ENCODE measurements at places on chromosomes 16 and 17.

- no peak for DNase-seq
Measured at GRCh38 chr16:88013766-88014251, 62.6 kb downstream of the BANP start.

DNA sequence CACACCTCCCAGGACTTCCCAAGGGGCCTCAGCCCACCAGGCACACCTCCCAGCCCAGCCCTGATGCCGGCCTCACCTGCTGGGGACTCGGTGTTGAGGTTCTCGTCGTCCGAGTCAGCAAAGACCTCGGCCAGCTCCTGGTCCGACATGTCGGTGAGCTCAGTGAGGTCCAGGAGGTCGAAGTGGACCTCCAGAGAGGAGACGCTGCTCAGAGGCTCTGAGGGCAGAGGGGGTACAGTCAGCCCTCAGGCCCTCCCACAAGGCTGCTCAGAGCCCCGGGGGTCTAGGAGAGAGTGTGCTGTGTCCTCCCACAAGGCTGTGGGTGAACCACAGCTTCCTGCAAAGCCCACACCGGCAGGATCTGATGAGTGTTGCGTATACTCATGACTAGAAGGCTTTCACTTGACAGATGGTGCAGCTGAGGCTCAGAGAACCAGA, 10.5 kb downstream of the DBNDD1 start:
- no peak for DNase-seq

GRCh38 chr17:57735230-57735629, 9.9 kb downstream of the CCDC182 start:
- DNase-seq, result no peak

GRCh38 chr16:79728048-79728922, 127.7 kb upstream of the MAF start:
- no peak for DNase-seq

GRCh38 chr17:38942696-38943334, 17.4 kb downstream of the LASP1NB start:
- DNase-seq, result no peak

All from omental fat pad (tissue), 4 donors.